ENCODE measurements at places on chromosomes 4 and X.

DNA sequence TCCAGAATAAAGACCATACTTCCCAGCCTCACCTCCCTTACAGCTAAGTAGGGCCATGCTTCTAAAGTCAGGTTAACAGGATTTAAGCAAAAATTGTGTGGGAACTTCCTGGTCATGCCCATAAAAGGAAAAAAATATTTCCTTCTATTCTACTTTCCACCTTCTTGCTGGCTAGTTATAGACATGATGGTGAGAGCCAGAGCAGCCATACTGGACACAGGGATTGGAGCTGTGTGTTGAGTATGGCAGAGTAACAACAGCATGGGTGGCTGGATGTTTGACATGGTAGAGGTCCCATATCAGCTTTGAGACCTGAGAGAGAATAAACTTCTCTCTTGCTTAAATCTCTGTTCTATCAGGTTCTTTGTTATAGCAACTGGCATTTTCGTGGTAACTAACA is 15.1 kb upstream of the CBR4 start:
- DNase-seq: no peak

DNA sequence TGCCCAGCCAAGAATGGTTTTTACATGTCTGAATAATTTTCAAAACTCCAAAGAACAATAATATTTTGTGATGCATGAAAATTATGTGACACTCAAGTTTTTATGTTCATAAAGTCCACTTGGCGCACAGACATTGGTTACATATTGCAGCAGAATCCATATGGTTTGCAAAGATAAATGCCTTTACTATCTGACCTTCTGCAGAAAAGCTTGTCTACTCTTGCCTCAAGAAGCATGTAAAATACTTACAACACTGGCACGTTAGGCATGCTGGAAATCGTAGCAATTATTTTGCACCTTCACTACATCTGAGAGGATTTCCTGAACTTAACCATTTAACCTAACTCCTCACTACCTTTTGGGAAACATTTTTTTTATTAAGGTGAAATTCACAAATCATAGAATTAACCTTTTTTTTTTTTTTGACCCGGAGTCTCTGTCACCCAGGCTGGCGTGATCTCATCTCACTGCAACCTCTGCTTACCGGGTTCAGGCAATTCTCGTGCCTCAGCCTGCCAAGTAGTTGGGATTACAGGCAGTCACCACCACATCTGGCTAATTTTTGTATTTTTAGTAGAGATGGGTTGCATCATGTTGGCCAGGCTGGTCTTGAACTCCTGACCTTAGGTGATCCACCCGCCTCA is 3.5 kb upstream of the XG start:
- DNase-seq: no peak

DNA sequence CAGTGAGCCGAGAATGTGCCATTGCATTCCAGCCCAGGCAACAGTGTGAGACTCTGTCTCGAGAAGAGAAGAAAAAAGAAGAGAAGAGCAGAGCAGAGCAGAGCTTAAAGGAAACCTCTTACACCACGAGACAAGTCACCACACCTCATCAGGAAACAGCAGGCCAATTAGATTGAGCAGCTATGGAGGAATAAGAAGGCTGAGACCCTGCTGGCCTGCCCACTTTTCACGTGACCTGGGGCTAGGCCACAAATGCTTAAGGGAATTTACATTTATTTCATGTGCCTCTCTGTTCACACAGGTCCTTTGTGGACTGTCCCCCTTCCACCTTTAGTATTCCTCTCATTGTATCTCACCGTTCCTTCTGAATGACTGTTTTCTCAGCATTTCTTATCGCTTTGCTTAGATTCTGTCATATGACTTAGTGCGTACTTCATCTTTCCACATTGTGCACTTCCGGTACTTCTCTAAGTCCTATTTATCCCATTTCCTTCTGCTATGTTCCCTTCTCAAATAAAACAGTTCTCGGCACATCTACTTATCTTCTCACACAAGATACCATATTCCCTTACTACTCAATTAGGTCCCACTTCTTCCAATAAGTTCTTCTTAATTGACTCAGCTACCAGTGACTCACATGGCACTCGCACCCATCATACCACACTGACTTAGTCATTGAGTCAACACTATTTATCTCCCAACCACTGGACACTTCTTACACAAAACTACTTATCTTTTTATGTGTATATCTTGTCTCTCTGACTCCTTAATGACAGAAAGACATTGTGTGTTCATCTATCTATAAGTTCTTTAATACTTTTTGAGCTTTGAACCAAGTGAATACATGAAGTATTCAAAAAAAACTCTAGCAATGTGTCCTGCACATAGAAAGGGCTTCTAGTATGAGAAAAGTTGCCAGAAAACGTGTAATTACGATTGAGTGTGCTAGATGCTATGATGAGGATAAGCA is 11.0 kb downstream of the CUL4B start:
- DNase-seq: peak; percentile 35

GRCh38 chr4:78057600-78058550 is 752 bp downstream of the FRAS1 start:
- DNase-seq: peak; percentile 5

DNA sequence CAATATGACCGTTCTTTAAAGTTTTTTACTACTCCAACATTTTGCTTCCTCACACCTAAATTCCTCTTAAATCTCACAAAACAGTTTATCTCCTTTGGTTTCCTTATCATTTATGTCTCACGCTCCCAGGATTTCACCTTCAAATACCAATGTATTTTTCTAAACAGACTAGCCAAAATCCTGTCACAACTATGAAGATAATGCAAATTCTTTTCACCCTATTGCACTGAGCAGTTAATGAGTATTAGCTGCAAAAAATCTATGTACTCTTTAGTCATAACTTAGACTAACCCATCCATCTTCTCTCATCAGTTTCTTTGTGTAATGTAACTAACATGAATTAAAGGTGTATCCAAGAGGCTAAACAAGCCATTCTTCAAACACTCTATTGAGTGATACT is 151.3 kb downstream of the COMMD8 start:
- no peak for DNase-seq

DNA sequence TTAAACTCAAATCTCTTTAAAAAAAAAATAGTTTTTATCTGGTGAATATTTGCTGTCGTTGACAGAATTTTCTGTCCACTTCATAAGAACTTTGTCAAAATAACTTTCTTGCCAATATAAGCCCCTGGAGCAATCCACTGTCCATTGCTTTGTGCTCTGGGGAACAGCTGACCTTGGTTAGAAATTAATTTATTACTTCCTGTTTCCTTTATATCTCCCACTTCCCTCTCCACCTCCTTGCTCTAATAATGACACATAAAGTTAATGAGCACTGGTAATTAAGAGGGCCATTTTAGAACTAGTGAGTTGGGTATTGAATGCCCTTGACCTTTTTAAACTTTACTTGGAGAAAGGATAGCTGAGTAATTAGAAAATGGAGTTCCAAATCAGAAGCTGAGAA is 151.3 kb upstream of the LEF1 start:
- no peak for DNase-seq

All from suppressor macrophage treated with lipopolysaccharide for 4 hours (primary cell).